ENCODE measurements at places on chromosomes 12 and 14.
A peak's percentile ranks its signal among the peaks of the same experiment; 100 is the strongest.

DNA sequence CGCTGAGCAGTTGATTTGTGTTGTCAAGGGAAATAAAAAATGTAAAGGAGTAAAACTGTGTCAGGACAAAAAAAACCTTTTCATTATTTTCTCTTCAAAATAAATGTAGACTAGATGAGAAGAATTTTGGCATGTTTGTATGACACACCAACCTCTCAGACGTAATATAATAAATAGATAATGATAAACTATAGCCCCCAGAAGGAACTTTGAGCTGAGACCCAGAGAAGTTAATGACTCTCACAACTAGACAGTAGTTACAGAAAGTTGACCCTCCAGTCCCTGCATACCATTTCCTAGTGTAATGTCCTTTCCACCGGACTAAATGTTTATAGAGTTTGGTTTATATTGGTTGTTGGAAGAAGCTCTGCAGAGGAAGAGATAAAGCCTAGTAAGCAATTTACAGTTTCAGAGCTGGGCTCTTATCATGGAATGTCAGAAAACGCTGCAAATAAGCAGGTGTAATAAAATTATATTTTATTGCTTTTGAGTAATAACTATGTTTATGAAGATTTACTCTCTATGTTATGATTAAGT, 97.3 kb downstream of the TRHDE start:
- DNase-seq = no peak

GRCh38 chr14:68230950-68231717, 411.6 kb downstream of the RAD51B start:
- no peak for DNase-seq

GRCh38 chr12:13041224-13041623, 3.0 kb upstream of the FAM234B start:
- no peak for DNase-seq

GRCh38 chr14:36996857-36997590, 175.4 kb downstream of the SLC25A21 start:
- DNase-seq = no peak

- DNase-seq = no peak
Measured at GRCh38 chr12:126742241-126742641, 1524.7 kb upstream of the TMEM132C start.

DNA sequence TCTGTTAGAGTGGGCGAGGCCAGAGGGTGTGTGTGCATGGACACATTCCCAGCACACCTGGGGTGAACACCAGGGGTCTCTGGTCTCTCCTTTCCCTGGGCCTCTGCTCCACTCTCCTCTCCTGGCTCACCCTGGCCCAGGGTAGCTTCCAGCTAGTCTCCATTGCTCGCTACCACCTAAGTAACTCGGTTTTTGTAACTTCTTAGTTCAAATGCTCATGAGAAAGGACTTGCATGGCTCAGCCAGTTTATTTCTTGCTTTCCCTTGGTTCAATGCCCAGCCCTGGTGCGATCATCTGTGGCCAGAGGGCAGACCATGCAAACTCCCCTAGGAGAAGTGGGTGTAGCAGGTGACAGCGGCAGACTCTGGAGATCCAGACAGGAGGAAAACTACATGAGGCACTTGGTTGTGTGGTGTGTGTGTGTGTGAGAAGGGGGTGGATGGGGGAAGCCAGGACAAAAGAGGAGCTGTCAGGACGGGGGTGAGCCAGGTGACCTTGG, 8.9 kb upstream of the ACVR1B start:
- no peak for DNase-seq

GRCh38 chr14:39861229-39861600, 429.0 kb upstream of the FBXO33 start:
- no peak for DNase-seq

DNA sequence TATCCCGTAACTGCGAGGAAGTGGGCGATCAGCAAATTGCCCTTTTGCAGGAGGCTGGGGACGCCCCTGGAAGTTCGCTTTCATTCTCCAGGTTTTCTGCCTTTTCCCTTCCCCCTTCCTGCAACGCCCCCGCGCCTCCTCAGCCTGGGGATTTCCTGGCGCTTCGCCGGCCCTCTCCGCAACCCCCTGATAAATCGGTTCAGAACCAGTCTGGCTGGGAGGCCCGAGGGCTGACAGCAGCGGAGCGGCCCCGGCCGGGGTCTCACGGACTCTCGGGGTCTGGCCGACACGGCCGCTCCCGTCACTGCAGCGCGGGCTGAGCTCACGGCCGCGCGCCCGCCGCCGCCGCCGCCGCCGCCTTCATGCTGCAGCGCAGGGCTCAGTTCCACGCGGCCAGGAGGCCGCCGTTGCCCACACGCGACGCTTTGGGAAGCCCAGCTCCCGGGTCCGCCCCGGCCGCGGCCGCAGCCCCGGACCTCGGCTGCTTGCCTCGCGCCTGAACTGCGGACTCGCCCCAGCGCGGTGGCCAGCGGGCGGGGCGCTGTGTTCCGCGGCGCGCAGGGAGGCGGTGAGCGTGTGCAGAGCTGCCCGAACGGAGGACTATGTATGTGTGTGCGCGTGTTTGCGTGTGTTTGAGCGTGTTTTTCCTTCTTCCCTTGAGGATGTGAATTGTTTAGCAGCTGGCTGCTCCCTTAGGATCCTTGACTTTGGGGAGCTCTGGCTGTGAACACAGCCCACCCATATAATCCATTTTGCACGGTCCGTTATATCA, at the start of gene LRFN5:
Gene LRFN5 (plus strand): TSS at position 345 of the 772 bp plus-strand sequence.
- no peak for DNase-seq

DNA sequence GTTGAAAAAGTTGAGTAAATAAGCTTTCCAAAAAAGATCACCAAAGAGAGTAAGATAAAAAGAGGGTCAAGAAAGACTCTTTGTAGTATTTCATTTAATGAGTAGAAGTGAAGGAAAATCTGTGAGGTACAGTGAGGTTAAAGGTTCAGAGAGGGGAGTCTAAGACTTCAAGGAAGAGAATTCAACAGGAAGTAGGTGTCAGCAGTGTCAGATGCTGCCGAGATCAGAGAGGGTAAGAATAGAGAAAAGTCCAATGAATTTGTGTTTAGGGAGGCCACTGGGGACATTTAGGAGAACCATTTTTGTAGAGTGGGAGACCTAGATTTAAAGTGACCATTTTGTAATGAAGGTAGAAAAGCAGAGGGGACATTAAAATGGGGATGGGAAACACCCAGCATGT, 71.6 kb upstream of the KRAS start:
- DNase-seq = no peak

- DNase-seq = no peak
Measured at GRCh38 chr14:60315196-60315990, 66.4 kb downstream of the PPM1A start.

DNA sequence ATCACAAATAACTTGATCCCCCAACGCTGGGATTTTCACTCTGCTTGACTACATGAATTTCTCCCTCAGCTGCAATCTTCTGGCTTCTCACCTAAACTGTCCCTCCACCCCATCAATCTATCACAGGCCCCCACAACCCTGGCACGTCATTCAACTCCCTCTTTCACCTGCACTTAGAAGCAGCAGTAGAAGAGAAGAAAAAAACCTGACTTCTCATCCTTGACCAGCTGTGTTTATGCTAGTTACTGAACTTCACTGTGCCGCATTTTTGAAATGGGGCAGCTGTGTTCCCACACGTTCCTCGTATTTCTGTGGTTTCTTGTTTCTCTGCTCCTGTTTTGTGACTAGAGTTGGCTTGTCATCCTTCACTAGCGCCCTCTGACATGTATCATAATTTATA, 35.0 kb downstream of the ITPR2 start:
- no peak for DNase-seq

DNA sequence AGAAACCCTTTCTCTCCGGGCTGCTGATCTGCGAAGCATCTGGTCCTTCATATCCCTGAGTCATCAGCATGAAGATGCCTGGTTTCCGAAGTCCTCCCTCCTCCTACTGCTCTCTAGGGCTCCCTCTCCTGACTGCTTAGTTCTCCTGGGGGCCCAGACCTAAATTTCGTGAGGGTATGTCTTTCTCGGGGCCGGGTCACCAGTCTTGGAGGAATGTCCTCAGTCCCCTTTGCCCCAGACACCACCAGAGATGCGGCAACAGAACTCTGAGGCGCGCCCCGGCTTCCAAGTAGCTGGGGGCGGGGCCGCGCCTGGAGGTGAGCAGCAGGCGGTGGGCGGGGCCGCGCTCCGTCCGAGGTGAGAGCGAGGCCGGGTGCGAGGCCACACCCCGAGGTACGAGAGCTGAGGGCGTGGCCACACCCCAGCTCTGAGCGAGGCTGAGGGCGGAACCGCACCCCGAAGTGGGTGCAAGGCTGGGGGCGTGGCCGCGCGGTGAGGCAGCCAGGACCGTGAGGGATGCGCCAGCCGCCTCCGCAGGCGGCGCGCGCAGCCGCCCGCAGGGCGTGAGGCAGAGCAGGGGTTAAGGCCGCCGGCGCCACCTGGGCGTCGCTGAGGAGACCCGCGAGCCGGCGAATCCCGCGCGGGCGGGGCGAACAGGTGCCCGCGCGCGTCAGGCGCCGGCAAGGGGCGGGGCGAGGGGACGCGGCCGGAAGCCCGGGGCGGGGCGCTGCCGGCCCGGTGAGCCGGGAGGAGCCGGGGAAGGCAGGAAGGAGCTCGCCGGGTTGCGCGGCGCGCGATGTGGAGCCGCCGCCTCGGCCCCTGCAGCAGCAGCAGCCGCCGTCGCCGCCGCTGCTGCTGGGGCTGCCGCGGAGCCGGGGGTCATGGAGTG, at the start of gene BICDL1:
Gene BICDL1 (plus strand): TSS at position 765 of the 889 bp plus-strand sequence. CDS start 633 bp downstream, outside the sequence.
- peak; percentile 93 for DNase-seq

- DNase-seq = no peak
Measured at GRCh38 chr12:123058980-123059379, 78.5 kb downstream of the ARL6IP4 start.

DNA sequence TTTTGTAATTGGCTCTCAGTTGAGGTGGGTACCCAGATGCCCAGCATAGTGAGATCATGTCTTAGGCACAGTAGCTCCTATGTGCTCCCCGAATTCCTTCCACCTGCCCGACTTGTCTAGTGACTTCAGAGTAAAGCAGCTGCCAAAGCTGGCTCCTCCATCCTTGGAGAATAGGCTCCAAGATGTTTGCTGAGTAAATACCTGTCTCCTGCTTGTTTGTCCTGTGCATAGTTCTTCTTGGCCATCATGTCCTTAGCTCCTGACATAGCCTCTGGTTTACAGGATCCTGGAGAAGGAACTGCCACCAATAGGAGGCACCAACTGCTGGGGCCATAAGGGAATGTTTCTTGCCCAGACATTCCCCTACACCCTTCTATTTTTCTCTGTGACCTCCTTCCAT, 52.6 kb upstream of the CISTR start:
- no peak for DNase-seq

DNA sequence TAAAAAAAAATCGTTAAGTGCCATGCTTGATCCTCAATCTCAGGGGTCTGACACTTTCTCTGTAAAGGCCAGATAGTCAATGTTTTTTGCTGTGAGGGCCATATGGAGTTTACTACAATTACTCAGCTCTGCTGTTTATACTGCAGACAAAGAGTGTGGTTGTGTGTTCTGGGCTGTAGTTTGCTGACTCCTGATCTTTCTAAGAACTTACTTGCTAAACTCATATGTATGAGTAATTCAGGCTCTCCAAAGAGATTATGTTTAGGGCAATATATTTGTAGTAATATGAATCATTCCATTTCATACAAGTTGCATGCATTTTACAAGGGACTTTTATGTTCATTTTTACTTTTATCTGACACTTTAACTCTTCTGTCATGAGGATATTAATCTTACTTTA, 188.2 kb downstream of the TMTC2 start:
- DNase-seq = no peak

- DNase-seq = no peak
Measured at GRCh38 chr14:61475316-61475715, 153.9 kb downstream of the PRKCH start.

GRCh38 chr14:86373886-86374285, 843.9 kb downstream of the FLRT2 start:
- DNase-seq = no peak

DNA sequence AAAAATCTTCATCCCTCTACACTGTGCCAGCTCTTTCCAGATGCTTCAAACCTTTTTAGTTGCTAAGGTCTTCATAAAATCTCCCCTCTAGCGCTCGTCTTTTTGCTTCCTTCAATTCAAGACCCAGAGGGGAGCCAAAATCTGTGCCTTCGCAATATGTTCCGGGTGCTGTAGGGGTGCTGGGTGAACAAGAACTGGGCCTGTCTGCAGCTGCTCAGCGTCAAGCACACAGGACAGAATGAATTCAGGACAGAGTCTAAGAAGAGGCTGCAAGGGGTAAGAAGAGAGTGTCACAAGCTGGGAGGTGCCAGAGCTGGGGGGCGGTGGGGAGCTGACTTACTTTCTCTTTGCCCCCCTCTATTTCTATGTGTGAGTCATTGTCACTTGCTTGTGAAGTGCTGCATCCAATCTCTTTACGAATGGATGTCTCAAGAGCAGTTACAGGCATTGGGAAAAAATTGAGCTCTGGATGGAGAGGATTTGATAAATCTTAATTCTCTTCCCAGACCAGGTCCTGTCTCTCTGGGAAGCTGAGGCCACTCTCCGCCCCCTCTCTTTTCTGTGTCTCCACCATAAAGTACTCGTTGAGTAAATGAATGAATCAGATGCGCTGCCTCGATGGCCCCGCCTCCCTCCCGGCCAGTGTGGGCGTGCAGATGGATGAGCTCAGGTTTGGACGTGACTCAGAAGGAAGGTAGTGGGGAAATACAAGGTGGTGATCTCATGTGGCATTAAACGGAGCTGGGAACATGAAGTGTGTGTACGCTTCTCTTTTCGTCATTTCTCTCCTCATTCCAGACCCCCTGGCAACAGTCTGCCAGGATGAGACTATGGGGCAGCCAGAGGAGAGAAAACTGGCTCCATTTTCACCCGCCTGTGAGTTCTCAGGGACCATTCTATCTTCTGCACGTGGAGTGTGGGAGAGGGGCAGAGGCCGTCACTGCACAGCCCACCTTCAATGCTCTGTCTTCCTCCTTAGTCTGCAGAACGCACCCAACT, 91.3 kb downstream of the TSPAN9 start:
- DNase-seq = no peak

GRCh38 chr14:93276031-93276716, 56.7 kb downstream of the BTBD7 start:
- DNase-seq = no peak

DNA sequence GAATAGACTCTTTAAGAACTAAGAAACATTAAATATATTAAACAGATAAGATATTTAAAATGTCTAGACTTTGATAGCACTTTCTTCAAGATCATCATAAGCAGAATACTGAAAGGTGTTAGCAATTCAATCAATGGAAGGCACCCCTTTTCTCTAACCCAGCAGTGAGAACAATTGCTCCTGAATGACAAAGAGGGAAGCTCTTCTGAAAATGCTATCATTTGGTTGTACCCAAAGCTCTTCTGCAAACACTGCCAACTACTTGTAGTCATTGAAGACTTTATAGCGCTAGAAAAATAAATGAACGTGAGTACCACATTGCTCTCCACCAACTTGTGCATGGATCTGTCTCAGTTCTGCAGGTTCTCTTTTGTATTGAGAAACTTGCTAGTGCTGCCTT, 62.2 kb upstream of the LMO3 start:
- no peak for DNase-seq

DNA sequence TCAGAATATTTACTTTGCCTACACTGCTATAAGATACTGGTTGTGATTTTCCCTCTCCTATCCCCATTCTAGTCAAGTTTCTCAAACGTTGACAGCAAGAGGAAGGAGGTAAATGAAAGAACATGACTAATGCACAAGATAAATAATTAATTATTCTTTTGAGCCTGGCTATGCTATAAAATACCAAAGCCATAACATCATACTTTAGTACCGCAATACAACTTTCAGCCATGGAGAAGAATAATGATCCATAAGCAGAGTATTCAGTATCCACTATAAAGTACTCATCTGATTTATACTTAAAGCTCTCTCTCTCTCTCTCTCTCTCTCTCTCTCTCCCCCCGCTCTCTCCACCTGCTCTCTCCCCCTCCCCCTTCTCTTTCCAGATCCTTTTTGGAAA, 41.3 kb downstream of the TDG start:
- no peak for DNase-seq
